ENCODE measurements at places on chromosomes 1 and 21.

DNA sequence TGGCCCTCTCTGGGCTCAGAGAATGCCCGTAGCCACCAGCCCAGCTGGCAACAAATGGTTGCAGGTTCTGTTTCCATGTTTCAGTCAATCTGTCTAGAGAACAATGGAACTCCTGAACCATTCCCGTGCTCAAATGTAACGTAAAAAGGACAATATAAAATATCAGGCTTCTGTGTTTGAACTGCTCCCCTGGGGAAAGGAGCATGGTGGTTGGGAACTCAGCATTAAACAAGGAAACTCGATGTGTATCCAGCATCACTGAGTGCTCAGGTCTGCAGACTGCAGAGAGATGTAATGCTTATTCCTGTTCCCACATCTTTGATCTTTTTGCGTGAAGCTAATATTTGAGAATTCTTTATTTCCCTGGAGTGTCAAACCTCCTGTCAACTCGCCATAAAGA, 326.5 kb downstream of the KIF26B start:
- DNase-seq = no peak

DNA sequence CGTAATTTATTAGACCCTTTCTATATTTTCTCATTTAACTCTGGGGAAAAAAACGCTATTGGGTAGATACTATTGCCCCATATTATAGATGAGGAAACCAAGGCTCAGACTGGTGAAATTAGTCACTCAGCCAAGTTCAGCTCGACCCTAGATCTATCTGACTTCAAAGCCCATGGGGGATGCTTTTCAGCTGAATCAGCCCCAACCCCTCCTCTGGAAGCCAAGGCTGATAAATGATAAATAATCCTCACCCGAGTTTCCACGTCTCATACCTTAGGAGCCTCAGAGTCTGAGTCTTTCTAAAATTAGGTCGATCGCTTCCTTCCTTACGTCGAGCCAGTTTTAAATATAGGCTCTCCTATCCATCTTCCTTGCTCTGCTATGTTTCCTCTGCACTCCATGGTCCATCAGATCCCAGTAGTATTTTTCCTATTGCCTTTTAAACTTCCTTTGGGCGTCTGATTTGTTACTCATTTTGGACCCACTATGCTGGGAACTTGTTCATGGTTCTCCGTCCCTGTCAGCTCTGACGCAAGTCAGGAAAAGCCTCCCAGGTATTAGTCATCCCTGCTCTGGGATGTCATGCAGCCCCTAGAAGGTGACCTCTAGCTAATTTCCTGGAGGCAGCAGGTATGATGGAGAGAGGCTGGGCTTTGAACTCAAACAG, 122.8 kb downstream of the PLPP3 start:
- DNase-seq = no peak

- DNase-seq = no peak
Observed at GRCh38 chr1:233939451-233939850, 35.0 kb downstream of the SLC35F3 start.

DNA sequence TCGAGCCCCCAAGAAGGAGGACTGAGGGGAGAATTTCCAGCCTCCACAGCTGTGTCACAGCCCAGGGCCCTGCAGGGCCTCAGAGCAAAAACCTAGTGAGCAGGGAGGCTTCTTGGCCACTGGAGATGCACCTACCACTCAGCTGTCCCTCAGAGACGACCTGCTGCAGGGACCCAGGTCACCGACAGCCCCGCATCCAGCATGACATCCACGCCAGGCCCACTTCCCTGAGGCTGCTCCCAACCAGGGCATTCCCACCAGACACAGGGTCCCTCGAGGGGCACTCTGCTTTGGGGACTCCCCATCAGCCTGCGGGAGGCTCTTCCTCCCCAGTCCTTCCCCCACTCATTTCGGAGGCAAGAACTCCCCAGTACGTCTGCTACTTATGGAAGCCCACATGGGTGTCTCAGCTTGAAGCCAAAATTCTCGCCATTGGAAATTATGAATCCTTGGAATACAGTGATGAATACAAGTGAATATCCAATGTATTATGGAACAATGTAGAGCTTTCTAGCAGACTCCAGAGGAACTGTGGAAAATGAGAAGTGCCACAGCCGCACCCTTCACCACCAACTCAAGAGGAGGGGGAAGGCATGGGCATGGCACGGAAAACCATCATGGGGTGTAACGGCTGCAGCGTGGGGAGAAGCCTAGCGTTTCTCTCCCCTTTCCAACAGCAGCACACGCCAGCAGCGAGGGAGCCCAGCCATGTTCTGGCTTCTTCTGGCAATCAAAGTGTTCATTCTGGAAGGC, 6.9 kb downstream of the TFF3 start:
- no peak for DNase-seq

DNA sequence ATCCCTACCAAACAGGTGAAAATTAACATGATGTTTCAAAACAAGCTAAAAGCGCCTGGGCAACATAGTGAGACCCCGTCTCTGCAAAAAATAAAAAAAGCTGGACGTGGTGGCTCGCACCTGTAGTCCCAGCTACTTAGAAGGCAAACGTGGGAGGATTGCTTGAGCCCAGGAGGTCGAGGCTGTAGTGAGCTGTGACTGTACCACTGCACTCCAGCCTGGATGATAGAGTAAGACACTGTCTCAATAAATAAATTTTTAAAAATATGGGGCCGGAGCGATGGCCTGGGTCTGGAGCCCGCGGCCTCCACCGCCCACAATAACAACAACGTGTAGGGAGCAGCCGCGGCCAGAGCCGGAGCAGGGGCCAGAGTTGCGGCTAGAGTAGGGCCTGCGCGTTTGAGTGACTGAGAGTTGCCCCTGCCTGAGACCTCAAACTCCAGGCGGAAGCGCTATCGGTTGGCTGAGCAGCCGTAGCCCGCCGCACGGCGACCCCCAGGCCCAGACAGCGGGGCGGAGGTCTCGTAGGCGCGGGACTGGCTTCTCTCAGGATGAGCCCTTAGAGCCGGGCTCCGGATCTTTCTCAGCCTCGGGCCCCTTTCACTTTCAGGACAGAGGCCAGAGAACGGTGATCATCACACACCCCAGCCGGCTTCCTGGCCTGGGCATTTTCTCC, 41.4 kb downstream of the ZMYM1 start:
- no peak for DNase-seq

DNA sequence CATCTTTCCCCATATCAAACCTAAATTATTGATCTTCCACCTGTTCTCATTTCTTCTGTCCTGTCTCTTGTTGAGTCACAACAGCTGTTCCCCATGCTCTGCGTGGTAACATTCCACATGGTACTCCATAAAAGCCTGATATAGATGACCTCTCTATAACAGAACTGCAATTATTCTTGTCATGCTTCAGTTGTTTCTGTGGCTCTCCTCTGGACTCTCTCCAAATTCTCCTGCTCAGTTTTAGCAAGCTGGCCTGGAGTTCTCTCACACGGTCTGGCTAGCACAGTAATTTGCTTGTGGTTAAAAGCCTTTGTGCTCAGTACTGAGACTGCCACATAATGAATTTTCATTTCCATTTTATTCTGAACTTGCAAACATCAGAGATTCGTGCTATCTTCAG, 10.6 kb upstream of the LRRC39 start:
- DNase-seq = no peak

- DNase-seq = no peak
Observed at GRCh38 chr1:186303911-186304310, 71.1 kb downstream of the TPR start.
